CD4-positive, alpha-beta T cell treated with Interleukin-4 for 4 hours (primary cell): ENCODE measurements at places on chromosomes 1 and 21.

DNA sequence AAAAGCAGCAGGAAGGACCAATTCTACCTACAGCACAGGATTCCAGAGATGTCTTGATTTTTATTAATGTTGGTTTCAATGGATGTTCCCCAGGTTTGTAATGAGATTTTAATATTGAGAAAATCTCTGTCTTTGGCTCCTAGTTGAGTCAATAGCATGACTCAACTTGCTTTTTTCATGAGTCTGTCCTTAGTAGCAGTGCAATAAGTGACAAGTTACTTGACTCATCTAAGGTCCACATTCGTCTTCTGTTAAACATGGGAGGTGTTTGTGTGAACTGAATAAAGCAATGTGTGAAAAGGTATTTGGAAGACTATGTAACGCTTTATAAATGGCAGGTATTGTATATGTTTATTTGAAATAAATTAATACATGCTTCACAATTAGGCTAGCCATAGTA lies 645.0 kb upstream of the PTBP2 start:
- DNase-seq: no peak

GRCh38 chr1:180194546-180195207 lies 35.4 kb upstream of the LHX4 start:
- DNase-seq: no peak

GRCh38 chr1:80441664-80442063 lies 1359.1 kb upstream of the ADGRL2 start:
- DNase-seq: no peak

GRCh38 chr1:183331091-183331742 lies 87.0 kb downstream of the NMNAT2 start:
- DNase-seq: no peak

- no peak for DNase-seq
These were observed 30.7 kb downstream of the GNG12 start for GRCh38 chr1:67802565-67802964.

GRCh38 chr1:53031732-53032131 lies 30.3 kb upstream of the PODN start:
- DNase-seq: no peak

DNA sequence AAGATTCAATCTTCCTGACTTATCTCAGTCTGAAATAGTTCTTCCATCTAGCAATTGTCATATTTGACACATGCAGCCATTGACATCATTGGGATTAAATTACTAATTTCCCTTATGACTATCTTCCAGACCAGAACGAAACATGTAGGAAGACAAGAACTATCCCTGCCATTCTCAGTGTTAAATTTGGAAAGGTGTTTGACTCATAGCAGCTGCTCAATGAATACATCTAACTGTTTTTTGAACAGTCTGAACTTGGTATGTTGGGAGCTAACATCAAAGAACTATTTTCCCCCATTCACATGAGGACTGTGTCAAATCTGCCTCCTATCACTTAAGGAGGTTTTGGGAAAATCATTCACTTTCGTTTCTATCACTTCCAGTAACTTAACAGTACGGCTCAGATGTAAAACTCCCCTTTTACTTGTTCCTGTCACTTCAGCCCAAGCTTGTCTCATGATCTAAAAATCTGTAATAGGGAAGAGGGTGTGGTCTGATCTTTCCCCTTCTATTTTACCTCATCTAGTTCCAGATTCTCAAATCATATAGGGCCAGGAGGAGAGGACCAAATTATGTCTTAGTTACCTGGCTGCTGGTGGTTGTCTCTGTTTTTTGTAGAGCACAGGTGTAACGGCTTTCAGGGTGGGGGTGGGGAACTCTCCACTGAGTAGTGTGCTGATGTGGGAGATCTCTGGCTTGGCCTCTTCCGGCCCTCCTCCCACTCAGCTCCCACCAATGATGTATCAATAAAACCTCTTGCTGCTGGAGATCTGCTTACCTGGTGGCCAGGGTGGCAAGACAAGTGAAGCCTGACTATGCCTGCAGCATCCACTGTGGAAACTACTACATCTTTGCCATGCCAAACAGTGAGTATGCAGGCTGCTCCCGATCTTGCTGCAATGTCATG lies 26.2 kb upstream of the SLAMF1 start:
- no peak for DNase-seq

DNA sequence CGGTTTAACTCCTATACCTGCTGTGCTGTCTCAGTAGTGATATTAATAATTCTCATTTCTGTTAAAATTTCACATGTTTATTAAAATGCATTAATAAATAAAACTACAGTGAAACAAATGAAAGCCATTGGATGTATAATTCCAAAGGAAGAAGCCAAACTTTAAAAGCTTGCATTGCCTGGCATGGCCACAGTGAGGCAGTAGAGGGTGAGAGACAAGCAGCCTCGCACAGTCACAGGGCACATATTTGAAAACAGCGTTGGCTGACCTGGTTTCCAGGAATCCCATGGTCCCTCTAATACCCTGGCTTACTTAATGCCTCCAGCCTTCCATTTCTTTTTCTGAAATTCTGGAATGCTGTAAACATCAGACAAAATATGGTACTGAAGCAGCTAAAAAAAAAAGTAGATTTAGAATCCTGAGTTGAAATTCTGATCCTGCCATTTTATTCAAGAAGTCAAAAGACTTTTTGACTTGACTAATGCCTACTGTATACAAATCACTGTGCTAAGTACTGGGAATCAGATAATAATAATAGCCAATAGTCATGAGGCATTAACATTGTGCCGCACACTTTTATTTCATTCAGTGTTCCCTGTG lies 6.7 kb upstream of the RNASEL start:
- peak; percentile 57 for DNase-seq

- no peak for DNase-seq
These were observed 145.9 kb downstream of the PGBD5 start for GRCh38 chr1:230280054-230280795.

DNA sequence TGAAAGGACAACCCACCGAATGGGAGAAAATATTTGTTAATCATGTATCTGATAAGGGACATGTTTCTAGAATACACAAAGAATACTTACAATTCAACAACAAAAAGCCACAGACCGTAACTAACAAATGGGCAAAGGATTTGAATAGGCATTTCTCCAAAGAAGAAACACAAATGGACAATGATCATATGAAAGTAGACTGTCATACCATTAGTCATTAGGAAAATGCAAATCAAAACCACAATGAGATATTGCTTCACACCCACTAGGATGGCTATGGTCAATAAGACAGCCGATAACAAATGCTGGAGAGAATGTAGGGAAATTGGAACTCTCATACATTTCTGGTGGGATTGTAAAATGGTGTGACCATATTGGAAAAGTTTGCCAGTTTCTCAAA lies 367.2 kb upstream of the SGIP1 start:
- DNase-seq: no peak

DNA sequence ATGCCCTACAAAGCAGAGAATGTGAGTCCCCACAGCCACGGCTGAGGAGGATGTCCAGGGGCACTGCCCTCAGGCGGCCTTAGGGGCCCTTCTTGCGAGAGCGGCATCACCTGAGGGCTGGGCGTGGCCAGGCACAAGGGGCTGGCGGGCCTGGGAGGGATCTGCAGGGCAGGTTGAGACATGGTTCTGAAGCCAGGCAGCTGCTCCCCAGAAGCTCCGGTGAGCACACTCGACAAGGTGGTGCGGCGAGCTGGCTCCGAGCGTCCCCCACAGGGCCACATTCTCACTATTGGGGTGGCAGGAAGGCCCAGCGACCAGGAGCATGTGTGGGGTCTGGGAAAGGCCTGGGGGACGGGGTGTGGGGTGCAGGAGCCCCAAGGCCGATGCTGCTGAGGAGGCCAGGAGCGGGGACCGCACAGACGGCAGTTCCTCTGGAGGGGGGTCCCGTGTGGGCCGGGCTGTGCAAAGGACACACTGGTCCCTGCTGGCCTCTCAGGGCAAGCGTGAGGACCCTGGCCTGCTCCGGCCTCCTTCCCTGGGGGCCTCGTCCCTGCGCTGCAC lies 47.2 kb downstream of the MORN1 start:
- no peak for DNase-seq

DNA sequence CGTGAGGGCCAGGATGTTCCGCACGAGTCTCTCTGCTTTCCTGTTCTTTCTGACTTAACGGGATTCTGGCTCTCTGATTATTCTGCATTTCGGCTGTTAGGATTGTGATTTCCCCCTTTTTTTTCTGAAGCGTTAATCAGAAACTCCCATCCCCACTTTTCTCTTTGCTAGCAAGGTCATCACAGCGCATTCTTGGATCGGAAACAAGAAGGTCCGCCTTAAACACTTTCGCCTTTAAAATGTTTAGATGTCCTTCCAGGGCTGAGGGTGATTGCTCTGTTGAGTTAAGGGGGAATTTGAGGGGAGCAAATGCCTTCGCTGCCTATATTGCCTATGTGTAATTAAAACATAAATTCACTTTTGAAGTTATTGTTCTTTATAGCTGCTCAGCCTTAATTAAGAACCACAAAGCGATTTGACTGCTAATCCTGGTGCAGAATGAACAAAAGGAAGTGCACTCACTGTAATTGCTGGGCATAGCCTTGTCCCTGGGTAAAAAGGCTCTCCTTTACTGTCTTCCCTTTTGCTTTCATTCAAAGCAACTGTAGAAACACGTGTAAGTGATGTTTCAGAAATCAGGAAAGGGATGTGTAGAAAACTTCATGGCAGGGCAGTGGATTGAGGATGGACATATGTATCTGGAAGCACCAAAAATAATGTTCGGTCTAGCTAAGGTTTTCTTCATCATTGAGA lies 1.2 kb downstream of the LAMC1 start:
- DNase-seq: no peak

GRCh38 chr1:44792736-44793502 lies 4.9 kb upstream of the BEST4 start:
- DNase-seq: no peak

- no peak for DNase-seq
These were observed 15.2 kb upstream of the PGD start for GRCh38 chr1:10383630-10384029.

- DNase-seq: no peak
These were observed 14.6 kb upstream of the CAMSAP2 start for GRCh38 chr1:200724064-200724463.

GRCh38 chr1:110872745-110873720 lies at the start of gene CD53:
CD53 (plus strand) TSS chr1:110873148; CDS start chr1:110891409, 18,261 bp downstream.
- DNase-seq: peak; percentile 81

DNA sequence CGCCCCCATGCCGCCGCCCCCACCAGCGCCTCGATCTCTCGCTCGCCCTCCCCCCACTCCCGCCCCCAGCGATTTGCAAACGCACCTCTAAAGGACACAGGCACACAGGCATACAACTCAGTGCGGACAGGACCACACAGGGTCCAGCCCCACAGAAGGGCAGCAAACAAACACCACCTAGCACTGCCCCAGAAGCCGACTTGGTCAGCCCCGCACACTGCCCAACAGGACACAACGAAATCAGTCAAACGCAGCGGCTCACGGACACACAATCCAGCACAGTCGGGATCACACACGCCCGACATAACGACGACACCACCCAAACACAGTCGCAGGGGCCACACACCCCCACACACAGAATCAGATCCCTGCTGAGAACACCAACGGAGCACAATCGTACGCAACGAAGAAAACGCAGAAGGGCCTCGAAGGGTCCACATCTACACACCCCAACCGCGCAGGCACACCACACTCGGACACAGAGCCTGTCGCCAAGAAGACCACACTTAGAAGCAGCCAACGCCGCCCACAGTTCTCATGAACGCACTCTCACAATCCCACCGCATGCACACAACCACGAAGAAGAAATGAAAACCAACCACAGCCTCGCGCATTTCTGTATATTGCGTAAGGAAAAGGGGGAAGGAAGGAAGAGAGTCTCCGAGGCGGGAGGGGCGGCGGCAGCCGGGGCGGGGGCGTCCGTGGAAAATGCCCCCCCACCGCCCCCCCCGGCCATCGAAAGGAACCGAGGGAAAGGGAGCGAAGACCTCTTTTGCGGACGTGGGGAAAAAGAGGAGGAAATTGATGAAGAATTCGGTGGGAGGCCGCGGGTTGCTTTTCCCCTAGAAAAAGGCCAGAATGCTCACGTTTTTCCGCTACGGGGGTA lies 481 bp downstream of the TAL1 start:
- DNase-seq: peak; percentile 5

DNA sequence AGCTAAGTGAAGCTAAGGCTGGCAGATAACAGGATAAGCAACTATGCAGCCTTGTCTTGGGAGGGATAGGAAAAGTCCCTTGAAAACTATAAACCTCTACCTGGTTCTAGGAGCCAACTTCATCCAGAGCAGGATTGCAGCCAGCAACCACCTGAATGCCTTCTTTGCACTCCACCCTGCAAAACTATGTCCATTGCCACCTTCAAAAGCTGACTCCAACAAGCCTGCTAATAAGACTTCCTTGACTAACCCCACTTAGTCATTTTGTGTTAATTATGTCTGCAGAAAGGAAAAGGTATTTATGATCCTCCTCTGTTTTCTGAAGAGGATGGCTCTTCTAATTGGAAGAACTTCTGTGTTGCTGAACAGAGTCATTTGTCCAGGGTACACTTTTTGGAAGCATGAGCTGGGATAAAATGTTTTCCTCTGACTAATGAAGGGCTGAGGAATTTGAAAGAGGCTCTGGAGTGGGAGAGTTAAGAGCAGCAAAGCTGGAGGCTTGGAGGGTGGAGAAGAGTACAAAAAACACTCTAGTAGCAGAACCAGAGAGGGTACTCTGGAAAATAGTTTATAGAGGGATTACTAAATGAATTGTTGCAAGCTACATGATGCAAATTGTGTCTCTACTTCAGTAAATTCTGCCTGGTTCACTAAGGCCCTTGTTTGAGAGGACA lies 9.6 kb upstream of the RIMKLA start:
- DNase-seq: no peak

DNA sequence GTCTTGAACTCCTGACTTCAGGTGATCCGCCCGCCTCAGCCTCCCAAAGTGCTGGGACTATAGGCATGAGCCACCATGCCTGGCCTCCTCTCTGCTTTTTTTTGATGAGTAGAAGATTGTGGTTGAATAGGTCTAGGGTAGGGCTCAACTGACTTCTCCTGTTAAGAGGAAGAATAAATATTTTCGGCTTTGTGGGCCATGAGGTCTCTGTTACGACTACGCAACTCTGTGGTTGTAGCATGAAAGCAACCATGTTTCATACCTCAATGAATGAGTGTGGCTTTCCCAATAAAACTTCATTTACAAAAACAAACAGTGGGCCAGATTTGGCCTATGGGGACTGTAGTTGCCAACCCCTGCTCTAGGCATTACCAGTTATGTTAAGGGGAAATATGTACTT lies 67.8 kb downstream of the NID1 start:
- DNase-seq: no peak

DNA sequence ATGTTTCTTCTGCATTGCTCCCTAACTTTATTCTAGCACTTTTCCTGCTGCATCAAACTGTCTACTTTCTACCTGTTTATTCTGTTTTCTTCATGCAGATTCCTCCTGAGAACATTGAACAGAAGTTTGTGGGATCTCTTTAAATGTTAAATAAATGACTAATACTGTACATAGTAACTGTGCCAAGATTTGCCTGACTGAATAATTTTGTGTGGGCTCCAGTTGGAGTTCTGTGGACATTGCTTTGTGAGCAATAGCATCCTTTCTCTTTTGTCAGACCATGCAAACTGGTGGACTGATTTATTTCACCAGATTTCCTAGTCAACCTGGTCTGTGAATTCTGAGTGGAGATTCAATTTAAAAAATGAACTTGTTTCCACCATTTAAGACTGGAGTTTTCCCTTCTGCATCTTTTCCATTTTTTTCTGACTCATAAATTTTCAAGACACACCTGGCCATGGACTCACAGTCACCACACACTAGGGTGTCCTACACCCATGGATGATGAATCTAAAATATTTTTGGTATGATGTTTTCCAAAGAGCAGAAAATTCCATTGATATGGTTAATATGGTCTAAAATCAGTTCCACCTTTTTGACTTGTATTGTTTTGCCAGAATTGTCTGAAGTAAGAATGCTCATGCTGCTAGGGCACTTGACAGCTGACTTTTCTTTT lies 140.7 kb upstream of the SPAG17 start:
- no peak for DNase-seq

GRCh38 chr21:43734928-43735229 lies 15.9 kb downstream of the PDXK start:
- DNase-seq: no peak
